ENCODE measurements at places on chromosomes 7 and 10. TPM values are rescaled to one million over a fixed set of nuclear protein-coding genes. Genes with fewer than 3 reads are reported as not detected.
A peak's percentile ranks its signal among the peaks of the same experiment; 100 is the strongest.

- DNase-seq = no peak
Measured at GRCh38 chr7:142860968-142861367, 6.1 kb downstream of the EPHB6 start.

- DNase-seq = peak; percentile 73
Measured at GRCh38 chr10:75234683-75235374, 928 bp downstream of the COMTD1 start.

DNA sequence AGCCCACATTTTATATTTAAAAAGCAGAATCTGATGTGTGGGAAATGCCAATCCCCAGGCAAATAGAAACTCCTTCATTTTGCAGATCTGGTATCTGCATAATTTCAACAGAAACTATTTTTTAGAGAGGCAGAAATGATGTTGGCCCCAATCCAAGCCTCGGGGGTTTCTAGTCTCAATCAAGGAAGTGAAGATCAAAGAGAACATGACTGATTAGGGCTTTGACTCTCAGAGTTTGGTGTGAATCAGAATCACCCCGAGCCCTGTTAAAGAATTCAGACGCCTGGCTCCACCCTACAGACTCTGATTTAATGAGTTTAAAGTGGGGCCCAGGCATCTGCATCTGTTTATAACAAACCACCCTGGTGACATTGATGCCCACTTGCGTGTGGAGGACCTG lies 36.7 kb upstream of the UBE2H start:
- DNase-seq = no peak

DNA sequence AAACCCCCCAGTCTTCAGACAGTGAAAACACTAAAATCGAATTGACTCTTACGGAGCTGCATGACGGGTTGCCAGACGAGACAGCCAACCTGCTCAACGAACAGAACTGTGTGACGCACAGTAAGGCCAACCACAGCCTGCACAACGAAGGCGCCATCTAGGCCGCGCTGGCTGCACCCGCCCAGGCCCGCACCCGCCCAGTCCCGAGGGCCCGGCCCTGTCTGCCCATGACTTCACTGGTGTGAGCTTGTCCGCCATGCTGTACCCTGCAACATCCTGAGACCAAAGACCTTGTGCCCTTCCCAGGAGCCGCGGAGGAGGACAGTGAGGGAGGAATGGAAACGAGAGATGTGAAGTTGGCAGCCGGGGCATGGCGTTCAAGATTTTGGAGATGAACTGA lies 116.1 kb downstream of the NT5C2 start:
- DNase-seq = no peak

GRCh38 chr10:15461353-15462108 lies 90.4 kb upstream of the FAM171A1 start:
- no peak for DNase-seq

Gene TEX47
- not detected for total RNA-seq

Gene PHYHIPL
- not detected for total RNA-seq

Gene ENO4
- total RNA-seq = not detected

Gene PDE6C
- total RNA-seq = not detected

Gene ADRB1
- total RNA-seq = not detected
